ENCODE measurements at places on chromosomes 3 and 15.

DNA sequence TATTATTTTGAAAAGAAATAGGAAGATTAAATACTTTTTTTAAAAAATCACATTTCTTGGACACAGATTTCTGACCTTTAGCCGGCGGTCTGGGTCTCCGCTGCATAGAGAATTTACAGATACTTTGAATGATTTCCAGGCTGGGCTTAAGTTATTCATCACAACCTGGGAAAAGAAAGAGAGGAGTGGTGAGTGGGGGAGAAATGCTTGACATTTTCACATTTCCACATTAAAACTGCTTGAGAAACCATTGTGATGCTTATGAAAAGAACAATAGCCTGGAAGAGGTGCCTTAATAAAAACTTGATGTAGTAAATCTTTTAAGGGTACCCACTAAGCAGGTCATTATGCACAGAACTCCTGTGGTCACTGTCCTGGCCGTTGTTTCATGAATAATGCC, 166.8 kb upstream of the MRPL3 start:
- no peak for DNase-seq

- DNase-seq = no peak
Observed at GRCh38 chr15:77584201-77584600, 48.5 kb downstream of the LINGO1 start.

DNA sequence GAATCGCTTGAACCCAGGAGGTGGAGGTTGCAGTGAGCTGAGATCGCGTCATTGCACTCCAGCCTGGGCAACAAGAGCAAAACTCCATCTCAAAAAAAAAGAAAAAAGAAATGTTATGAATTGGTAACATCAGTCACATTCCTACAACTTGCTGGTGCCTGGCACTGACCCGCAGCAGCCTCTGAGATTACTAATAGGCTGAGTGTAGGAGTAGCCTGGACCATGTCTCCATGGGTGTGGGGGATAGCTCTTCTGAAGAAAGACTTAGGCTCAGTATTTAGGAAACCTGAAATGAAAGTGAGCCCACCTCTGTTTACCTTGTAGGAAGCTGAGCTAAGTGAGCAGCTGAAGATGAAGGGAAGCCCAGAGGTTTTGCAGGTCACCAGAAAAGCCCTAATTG, 148.3 kb downstream of the LRRC28 start:
- DNase-seq = no peak

DNA sequence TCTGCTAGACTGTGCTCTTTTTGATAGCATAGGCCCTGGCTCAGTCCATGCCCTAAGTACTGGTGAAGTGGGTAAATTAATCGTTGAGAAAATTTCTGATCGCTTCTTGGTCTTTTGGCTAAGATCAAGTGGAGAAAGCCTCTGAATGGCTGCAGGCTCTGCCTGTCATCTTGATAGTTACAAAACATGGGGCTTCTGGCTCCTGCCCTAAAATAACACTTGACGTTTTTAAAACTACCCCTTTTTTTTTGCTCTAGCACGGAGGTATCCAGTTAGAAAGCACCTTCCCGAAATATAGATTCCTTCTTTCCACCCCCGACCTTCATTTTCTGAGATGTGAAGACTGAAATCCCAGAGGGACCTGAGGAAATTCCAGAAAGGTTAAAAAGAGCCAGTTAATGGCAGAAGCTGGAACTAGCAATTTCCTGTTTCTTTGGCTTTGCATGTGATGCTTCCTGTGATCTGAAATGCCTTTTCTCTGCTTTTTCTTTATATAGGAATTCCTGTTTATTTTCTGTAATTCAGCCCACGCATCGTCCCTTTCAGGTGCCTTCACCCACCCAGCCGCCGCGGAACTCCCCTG, 799 bp upstream of the C2CD4B start:
- no peak for DNase-seq

DNA sequence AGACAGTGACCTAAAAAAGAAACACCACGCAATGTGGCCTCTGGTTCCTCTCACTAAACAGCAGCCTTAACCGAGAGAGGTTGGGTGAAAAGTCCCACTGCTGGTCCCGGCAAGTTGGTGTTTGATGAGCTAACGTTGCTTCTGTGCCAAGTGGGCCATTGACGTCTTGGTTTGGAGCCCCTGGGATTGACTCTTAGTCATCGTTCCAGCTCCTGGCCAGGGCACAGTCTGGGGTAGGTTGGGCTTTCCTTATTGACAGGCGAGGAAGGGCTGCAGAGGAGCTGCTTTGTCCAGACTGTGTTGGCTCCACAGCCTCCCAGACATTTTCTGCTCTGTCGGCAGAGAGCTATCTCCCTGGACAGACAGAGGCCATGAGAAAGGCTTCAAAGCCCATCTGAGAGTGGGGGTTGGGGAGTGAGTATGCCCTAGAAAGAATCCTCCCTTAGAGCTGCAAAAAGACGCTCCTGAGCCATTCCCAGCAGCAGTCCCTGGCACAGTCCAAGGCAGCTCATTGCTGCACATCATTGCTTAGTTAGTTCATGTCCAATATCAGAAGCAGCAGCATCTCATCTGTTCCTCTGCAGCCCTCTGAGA, 28.6 kb upstream of the C3orf80 start:
- DNase-seq = no peak

DNA sequence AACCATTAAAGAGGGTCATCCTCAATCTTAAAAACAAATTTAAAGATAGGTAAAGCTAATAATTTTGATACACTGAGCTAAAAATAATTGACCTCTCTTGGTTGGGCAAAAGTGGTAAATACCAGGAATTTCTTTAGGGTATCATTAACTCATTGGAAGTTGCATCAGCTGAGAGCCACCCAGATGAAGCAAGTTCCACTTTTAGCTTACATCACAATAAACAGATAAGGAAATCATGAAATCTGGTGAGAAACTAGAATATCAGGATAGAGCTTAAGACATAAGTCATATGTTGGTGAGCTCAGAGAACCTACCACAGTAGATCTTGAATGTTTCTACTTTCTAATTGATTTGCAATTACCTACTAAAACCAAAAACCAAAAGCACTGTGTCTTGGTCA, 97.4 kb upstream of the SLC2A2 start:
- no peak for DNase-seq

All from RWPE1 (cell line).